Activated CD4-positive, alpha-beta T cell treated with anti-CD3 and anti-CD28 coated beads for 1 hour (primary cell): ENCODE measurements at places on chromosomes 1 and 21.

DNA sequence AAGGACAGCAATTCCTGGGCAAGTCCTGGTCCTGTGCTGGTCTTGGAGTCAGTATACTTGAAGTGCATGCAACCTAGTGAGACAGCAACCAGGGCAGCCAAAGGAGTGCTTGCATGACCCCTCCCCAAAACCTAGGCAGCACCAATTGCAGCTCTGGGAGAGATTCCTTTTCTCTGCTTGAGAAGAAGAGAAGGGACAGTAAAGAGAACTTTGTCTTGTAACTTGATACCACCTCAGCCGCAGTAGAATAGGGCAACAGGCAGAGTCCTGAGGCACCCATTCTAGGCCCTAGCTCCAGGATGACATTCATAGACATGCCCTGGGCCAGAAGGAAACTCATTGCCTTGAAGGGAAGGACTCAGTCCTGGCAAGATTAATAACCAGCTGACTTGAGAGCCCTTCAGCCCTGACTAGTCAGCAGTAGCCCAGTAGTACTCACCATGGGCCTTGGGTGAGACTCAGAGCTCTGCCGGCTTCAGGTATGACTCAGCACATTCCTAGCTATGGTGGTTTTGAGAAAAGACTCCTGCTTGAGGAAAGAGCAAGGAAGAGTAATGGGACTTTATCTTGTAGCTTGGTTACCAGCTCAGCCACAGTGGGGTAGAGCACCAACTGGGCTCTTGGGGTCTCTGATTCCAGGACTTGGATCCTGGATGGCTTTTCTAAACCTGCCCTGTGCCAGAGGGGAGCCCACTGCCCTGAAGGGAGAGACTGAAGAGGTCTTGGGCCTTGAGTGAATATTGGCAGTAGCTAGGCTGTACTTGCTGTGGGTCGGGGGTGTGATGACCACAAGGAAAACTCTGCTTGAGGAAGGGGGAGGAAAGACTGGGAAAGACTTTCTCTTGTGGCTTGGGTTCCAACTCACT, 51.7 kb upstream of the ACADM start:
- no peak for DNase-seq

- no peak for DNase-seq
Observed at GRCh38 chr1:2952371-2952770, 68.9 kb upstream of the ACTRT2 start.

GRCh38 chr1:223720971-223721591, 8.7 kb downstream of the CAPN2 start:
- no peak for DNase-seq

- no peak for DNase-seq
Observed at GRCh38 chr21:45512626-45513002, 29.6 kb downstream of the SLC19A1 start.

DNA sequence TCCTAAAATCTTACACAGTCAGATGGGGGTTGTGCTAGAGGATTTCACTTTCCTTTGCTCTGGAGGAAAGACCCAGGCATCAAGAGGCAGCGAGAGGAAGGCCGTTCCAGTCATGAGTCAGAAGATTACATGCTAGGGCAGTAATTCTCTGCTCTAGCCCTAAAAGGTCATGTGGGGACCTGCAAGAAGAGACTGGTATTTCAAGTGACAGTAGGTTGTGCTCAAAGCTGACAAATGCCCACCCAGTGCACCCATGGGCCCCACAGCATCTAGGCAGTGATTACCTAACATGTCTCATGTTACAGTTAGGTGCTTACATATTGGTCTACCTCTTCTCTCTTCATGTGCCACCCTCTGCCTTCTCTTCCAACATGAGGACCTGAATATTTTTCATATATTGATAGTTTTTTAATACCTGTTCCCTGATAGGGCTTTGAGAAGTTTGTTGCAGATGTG, 99.7 kb upstream of the BEND5 start:
- DNase-seq, result no peak

- no peak for DNase-seq
Observed at GRCh38 chr1:204069887-204070286, 3.0 kb upstream of the SOX13 start.

DNA sequence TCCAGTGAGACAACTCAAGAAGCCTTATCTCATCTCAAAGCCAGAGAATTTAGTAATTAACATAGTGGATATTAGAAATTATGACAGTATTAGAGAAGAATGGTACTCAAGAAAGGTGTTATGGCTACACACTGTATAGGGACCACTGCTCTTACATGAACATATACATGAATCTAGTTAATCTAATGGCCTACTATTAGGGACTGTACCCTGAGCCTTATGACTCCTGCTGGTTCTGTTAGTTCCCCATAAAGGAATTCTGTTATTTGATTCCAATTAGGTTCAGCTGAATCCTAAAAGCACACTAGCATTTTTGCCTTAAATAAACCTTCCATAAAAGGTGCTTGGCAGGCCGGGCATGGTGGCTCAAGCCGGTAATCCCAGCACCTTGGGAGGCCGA, 39.7 kb downstream of the EGLN1 start:
- no peak for DNase-seq

GRCh38 chr1:161884475-161884874, 118.4 kb downstream of the ATF6 start:
- no peak for DNase-seq

DNA sequence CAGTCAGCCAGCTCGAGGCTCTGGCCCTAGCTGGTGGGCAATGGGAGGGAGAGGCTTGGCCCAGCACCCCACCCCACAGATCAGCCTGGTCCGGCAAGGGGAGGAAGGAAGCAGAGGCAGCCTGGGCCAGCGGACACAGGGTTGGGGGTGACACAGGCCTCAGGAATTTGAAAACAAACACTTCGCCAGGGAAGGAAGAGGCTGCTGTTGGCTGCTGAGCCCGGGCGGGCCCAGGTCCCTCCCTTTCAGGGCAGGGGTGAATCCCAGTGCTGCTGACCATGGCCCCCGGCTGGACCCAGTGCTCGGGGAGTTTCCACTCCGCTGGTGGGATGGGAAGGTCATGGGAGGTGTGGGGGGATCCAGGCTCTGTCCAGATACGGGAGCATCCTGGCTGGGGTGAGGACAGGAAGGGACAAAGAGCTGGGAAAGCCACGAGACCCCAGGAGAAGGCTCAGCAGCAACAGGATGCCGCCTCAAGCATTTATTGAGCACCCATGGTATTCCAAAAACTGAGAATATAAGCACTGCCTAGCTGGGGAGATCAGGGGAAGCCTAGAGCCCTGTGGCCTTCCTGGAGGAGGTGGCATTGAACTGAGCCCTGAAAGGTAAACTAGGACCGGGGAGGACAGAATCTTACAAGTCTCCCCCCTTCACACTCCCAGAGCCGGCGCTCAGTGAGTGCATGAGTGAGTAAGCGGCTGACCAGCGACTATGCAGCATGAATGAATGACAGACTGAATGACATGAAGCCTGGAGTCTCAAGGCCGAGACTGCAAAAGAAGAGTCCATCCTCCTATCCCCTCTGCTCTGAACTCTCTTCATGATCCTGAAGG, 26.2 kb upstream of the EPHA2 start:
- DNase-seq, result no peak

DNA sequence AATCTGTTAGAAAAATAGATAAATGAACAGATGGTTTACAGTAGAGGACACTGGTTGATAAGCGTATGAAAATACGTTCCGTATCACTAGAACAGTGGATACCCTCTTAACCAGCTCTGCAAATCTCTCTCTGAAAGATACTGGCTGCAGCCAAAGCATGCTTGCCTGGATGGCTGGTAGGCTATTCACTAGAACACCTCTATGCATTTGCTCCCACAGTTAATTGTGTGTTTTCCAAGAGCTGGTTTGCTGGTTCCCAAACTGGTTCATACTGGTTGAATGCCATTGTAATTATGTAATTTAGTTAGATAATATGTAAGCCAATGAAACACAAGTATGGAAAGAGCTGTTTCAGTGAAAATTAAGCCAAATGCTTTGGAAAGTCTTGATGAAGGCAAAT, 126.6 kb downstream of the C1orf21 start:
- DNase-seq, result no peak

DNA sequence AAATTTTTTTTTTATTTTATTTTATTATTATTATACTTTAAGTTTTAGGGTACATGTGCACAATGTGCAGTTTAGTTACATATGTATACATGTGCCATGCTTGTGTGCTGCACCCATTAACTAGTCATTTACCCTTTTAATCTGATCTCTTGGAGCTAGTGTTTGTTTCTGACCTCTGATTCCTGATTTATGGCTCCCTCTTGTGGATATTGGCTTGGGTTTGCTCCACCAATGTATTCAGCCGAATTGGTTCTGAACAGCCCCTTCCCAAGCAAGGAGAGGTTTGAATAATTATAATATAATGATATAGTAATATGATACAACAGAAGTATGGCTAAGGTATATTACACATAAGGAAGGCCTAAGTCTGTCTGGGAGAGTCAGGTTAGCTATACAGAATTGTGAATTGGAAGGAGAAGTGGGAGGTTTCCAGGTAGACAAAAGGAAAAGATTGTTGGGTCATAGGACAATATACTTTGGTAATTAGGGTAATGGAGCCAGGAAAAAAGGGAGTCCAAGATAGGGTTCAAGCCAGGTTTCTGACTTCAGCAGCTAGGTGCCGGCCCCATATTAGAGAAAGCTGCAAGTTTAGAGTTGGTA, 53.1 kb upstream of the HMCN1 start:
- DNase-seq, result no peak

DNA sequence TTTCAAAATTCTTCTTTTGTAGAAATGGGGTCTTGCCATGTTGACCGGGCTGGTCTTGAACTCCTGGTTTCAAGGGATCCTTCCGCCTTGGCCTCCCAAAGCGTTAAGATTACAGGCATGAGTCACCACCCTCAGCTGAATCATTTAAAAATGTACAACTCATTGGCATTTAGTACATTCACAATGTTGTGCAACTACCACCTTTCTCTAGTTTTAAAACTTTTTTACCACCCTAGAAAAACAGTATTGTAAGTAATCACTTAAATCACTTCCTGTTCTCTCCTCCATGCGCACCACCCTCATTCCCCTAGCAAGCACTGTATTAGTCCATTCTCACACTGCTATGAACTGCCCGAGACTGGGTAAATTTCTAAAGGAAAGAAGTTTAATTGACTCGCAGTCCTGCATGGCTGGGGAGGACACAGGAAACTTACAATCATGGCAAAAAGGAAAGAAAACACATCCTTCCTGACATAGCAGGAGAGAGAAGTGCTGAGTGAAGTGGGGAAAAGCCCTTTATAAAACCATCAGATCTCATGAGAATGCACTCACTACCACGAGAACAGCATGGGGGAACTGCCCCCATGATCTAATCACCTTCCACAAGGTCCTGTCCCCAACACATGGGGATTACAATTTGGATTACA, 14.4 kb upstream of the THEM5 start:
- no peak for DNase-seq

DNA sequence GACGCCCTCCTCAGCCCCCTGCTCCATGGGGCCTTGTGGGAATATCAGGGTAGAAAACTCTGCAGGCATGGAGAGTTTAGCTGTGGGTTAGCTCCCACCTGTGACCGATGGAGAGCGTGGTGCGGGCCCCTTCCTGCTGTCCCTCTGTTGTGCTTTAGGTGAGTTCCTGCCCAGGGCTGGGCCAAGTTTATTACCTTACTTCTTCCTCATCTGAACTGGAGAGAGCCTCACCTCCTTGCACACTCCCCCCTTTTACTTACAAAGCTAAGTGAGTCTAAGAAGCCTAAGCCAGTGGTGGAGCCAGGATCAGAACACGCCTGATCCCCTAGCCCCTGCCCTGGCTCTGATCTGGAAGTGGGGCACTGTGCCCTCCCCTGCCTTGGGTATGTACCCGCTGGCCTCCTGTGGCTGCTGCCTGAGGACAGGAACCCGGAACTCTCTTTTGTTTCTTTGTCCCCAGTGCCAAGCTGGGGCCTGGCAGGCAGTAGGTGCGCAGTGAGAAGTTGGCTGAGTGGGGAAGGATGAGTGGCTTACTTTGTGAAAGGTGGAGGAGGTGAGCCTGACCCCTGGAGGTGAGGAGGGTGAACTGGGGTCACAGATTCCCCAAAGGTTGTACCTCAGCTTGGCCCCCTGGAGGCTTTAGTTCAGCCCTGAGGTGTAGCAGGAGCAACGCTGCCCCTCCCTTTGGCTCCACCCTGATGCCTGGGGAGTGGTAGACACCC, 32.9 kb downstream of the ARHGEF10L start:
- no peak for DNase-seq

DNA sequence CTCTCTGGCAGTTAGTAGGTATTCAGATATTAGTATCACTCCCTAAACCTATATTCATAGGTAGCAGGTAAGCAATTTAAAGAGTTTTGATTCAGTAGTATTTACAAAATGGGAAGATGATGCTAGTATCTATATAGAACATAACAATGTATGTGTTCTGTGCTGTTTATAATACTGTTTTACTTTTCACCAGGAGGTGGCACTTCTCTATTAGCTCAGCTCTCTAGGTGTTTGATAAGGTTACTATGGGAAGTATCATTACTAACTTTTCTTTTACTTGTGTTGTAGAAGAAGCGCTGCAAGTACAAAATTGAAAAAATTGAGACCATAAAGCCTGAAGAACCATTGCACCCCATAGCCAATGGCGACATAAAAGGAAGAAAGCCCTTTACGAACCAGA, 49.4 kb upstream of the FASLG start:
- DNase-seq, result no peak

- DNase-seq, result no peak
Observed at GRCh38 chr1:119008483-119009311, 20.6 kb upstream of the TBX15 start.

DNA sequence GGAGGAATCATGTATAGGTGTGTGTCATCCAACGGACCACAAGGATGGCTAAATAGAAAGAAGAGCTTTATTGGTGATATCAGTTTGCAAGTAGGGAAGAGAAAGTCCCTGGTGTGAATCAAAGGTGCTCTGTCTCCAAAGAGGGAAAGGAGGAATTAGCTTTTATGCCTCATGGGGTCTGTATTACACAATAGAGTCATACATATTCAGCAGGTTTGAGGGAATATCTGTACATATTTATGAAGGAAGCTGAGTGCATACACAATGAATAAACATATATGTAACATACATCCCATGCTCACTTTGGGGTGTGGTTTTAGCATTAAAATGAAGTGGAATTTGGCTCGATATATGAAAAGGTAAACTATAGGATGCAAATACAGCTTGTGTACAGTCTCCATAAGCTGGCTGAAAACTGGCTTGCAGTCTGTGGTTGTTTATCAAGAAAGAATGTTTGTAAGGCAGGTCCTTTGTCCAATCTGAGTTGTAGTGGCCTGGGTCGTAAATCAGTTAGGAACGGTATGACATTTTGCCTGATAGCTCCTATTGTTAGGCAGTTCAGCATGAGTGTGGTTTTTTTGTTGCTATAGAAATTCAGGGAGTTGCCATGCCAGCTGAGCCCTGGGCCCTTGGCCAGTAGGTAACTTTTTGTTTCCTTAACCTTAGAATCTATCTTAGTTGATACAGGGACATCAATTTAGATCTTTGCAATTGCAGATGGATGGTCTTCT, 198.0 kb upstream of the ZP4 start:
- no peak for DNase-seq
